Activated CD4-positive, alpha-beta T cell treated with anti-CD3 and anti-CD28 coated beads, Interleukin-2, amount 10 ng/mL, durations not matched to agents 7 days and 5 days (primary cell): ENCODE measurements at places on chromosomes 7 and 10.

- DNase-seq, result no peak
Measured at GRCh38 chr10:80538481-80539185, 931 bp downstream of the SH2D4B start.

- no peak for DNase-seq
Measured at GRCh38 chr10:34008656-34009055, 674.2 kb upstream of the NRP1 start.

DNA sequence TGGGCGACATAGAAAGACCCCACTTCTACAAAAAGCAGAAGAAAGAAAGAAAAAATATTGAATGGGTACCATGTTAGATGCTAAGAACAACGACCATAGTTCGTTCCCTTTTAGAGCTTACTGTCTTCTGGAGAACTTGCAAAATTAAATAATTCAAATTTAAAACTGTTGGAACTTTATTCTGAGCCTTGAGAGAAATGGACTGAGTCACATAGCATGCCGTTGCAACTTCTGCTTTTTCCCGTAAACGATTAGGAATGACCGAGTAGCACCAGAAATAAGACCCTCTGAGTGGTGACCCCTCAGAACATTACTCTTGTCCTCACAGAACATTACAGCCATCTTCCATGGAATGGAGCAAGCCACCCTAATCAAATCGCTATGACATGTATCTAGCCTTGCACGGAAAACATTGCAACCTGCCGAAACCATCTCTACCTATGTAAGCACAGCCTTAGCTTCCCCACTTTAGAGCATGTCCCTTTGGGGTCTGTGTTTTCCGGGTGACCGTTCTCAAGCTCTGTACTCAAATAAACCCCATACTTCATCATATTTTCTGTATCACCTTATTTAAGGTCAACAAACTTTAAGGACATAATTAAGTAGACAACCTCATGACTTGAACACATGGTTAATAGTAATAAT lies 179.1 kb downstream of the PRKCQ start:
- DNase-seq, result no peak

DNA sequence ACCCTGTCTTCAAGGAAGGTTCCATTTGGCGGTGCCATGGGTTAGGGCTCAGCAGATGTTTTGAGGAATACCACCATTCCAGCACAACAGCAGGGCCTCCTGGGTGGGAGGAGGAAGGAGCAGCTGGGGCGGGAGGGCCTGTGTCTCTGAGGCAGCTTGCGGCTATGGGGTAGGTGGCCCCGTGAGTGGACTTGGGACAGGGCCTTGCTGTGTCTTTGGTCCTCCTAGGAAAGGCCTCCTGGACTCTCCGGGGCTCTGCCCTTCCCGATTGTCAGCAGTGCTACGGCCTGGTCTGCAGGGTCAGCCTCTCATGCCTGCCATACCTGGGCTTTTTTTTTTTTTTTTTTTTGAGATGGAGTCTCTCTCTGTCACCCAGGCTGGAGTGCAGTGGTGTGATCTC lies 96.7 kb downstream of the PAXIP1 start:
- no peak for DNase-seq

DNA sequence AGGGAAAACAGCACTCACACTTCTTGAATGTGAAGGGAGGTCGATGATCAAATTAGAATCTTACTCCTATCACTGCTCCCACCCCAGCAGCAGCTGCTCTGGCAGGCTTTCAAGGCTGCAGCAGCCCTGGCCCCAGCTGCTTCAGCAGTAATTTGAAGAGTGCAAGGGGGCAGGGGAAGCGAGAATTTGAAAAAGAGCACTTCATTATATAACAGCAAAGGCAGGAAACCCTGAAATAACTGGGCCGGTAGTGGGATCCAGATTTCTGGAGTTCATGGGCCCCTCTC lies 44.9 kb downstream of the MYPN start:
- DNase-seq, result no peak

DNA sequence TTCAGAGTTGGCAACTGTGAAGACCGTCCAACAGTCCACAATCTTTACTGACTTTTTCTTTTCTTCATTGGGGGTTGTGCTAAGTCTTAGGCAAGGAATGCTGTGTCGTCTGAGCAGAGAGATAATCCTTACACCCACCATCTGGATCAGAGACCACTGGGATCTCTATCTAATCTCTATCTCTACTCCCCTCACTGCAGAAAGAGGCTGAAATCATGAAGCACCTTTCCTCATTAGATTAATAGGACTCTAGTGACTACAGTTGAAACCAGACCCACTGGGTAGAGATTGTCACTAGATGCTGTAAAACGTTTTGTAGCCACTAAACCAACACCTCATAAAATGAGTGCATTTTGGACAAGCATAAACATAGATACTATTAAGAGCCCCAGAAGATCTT lies 387.4 kb upstream of the CELF2 start:
- DNase-seq, result no peak

- DNase-seq, result peak; percentile 70
Measured at GRCh38 chr10:103265717-103266329, 11.1 kb upstream of the INA start.

DNA sequence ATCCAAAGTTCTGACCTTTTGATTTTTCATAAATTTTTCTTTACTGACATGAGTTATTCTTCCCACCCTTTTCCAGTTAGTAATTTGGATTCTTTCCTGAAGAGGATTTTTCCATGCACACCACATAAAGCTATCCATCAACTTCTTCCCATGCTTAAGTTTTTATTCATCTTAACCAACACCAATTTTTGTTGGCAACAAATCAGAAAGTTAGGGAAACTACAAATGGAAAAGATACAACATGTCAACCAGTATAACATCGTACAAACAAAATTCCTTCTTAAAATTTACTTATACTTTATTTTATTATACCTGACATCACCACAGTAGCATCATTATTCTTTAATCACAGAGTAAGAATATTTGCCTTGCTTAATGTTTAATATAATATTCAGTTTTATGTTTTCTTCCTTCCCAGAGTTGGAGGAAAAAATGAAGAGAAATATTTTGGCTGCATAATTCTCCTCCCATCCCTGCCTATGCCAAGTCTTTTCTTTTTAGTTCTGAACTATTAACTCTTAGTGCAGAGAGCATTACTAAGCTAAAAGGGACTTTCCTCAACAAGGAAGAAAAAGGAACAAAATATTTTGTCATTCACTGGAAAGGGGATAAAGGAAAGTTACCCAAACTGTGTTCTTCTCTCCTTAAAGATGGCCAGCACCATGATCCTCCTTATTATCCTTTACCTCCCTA lies 67.5 kb upstream of the MEOX2 start:
- DNase-seq, result no peak

GRCh38 chr10:50605269-50605950 lies 18.3 kb downstream of the SGMS1 start:
- no peak for DNase-seq

- DNase-seq, result no peak
Measured at GRCh38 chr10:80288849-80289248, 609 bp downstream of the MAT1A start.

DNA sequence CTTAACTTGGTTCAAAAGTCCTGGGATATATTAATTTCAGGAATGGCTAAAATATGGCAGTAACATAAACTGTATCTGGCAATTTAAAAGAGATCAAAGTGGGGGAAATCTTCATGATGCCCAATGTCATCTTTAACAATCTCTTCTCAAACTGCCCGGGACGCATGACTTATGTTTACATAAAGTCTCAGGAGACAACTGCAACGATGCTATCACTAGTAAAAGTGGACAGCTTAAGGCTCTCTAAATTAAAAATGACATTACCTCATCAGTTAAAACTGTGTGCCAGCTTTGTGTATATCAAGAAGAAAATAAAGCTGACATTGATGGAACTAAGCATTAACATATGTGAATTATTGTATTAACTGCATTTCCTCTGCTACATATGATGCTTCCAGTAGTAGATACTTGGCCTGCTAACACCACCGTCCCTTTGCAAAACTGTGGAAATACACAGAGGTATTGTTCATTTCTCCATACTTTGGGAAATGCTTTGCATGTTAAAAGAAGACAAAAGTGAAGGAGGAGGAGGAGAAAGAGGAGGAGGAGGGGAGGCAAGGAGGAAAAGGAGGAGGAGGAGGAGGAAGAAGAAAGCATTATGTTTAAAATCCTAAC lies 62.4 kb downstream of the NRP1 start:
- DNase-seq, result no peak
